Hippocampal formation (tissue), 2 donors: ENCODE measurements at places on chromosomes 12 and 14.

- no peak for DNase-seq
Observed at GRCh38 chr14:47872588-47872987, 197.2 kb upstream of the MDGA2 start.

DNA sequence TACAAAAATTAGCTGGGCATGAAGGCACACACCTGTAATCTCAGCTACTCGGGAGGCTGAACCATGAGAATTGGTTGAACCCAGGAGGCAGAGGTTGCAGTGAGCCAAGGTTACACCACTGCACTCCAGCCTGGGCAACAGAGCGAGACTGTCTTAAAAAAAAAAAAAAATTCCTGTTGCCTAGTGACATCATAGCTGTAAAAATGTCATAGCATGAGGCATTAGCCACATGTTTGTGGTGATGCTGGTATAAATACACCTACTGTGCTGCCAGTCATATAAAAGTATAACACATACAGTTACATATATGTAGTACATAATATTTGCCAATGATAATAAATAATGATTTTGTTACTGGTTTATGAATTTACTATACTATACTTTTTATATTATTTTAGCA lies 22.2 kb downstream of the SLC41A2 start:
- no peak for DNase-seq

- no peak for DNase-seq
Observed at GRCh38 chr14:67882986-67883555, 63.5 kb downstream of the RAD51B start.

- DNase-seq = no peak
Observed at GRCh38 chr12:129296671-129297070, 443.4 kb downstream of the GLT1D1 start.

DNA sequence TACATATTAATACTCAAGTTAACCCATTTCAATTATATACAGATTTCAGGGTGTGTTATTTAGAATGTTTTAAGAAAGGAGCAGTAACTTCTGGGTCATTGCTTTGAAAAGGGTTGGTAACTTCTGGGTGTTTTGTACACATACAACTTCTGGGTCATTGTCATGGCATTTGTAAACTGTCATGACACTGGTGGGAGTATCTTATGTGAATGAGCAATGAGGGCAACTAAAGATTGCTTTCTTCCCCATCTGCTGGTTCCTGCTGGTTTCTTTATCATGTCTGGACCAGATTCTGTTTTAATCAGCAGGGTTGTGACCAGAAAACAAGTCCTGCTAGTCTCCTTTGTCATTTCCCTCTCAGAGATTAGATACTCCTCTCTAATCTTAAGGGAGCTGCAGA lies 713.3 kb downstream of the LRFN5 start:
- no peak for DNase-seq

GRCh38 chr12:5165296-5165970 lies 121.8 kb downstream of the KCNA5 start:
- no peak for DNase-seq

- no peak for DNase-seq
Observed at GRCh38 chr12:12564911-12565310, 2.2 kb upstream of the DUSP16 start.

DNA sequence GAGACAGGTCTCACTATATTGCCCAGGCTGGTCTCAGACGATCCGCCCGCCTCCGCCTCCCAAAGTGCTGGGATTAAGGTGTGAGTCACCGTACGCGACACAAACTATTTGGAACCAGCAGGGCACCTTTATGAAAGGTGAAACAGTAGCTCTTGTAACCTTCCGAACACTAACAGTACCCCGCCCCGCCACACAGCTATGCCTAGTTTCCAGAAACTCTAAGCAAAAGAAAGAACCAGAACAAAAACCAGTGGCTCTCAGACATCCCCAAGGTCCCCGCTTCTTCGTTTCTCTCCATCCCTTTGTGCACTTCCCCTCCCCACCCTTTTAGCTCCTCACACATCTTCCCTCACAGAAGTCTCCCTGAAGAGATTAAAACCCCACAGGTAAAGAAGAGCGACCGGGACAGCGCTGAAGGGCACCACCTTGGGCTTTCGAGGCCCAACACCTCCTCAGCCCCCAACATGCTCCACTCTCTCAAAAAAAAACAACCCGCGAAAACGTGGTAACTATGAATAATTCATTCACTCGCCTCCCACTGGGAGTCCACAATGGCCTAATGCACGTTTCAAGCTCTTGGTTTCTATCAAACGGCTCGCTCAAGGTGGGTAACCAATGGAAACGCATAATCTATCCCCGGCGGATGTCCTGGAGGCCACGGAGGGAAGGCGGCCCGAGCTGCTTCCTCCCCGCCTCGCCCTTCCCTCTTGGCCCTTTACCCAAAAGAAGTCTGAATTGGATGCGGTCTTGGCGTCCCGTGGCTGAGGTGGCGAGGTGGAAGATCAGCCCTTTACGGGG lies 877 bp downstream of the BAG5 start:
- DNase-seq = no peak

GRCh38 chr14:20687362-20688166 lies 1.0 kb upstream of the ANG start:
- DNase-seq = no peak

- peak; percentile 60 for DNase-seq
Observed at GRCh38 chr12:92144631-92145480, 790 bp downstream of the BTG1 start.

- no peak for DNase-seq
Observed at GRCh38 chr14:20204721-20205120, 14.0 kb downstream of the OR11G2 start.
